ENCODE measurements at places on chromosomes 13 and 19. TPM values are rescaled to one million over a fixed set of nuclear protein-coding genes. Genes with fewer than 3 reads are reported as not detected.

Gene MBD3
- total RNA-seq: 143 TPM

Gene KASH5
- total RNA-seq: not detected

Gene CRYL1
- 13.1 TPM for total RNA-seq

Gene EFNA2
- total RNA-seq: not detected

Gene LILRB3
- 38.2 TPM for total RNA-seq

Gene ZNF426
- 24.6 TPM for total RNA-seq

Gene RDH8
- not detected for total RNA-seq

Gene CFAP97D2
- not detected for total RNA-seq

GRCh38 chr19:5282901-5283300 is 57.7 kb downstream of the PTPRS start:
- no peak for DNase-seq
- peaks cover 3% of the 10 kb centered on the region for H3K4me1 ChIP-seq
- H3K4me3 ChIP-seq: no peak overlapping the region
- H3K27me3 ChIP-seq: no peaks in the 10 kb centered on the region

DNA sequence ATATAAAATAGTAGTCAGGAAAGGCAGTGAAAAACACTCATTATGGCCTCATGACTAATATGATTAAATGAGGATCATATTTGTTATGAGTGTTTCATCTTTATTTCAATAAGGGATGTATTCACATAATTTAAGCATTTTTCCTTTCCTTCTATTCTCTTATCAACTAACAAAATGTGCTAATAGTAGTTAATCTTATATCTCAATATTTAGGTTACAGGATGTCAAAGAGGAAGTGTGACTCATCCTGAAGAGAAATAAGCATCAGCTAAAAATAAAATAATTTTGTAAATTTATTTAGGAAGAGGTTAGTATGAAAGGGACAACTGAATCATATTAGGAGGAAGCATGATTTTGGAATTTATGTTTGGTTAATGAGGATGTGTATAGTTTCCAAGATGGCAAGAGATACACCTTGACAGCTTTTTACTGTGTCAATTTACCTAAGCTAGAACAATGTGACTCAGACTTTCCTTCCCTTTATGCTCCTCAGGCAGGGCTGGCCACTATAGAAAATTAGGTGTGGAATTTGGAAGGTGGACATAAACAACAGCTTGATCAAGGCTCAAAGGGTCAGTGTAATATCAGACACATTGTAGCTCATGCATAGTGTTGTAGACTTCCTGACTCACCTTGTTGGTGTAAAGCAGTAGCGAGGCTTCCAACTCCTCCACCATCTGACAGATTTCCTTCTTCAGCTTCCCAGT is 172.7 kb downstream of the SLITRK1 start:
- H3K4me1 ChIP-seq: no peaks in the 10 kb centered on the region
- H3K27ac ChIP-seq: no peak overlapping the region
- no peaks in the 10 kb centered on the region for H3K27me3 ChIP-seq

DNA sequence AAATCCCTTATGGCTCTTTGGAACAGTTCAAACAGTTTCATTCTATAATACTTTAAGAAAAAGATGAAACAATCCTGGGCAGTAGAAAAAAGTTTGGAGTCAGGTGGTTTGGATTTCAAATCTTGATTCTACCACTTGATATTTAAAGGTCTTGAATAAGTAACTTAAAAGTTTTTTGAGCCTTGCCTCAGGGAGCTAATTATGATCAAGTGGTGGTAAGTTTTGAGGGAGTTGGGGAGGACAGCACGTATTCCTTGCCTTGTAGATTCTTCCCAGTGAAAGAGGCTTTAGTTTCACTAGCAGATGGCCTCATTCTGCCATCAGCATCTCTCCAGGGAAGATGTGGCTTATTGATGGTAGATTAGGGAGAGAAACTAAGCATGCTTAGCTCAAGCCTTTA is 168.4 kb upstream of the CSNK1A1L start:
- H3K4me1 ChIP-seq: no peaks in the 10 kb centered on the region
- no peak overlapping the region for H3K27ac ChIP-seq
- no peaks in the 10 kb centered on the region for H3K36me3 ChIP-seq
- H3K27me3 ChIP-seq: no peaks in the 10 kb centered on the region
- no peak for DNase-seq
- no peak overlapping the region for H3K4me3 ChIP-seq

DNA sequence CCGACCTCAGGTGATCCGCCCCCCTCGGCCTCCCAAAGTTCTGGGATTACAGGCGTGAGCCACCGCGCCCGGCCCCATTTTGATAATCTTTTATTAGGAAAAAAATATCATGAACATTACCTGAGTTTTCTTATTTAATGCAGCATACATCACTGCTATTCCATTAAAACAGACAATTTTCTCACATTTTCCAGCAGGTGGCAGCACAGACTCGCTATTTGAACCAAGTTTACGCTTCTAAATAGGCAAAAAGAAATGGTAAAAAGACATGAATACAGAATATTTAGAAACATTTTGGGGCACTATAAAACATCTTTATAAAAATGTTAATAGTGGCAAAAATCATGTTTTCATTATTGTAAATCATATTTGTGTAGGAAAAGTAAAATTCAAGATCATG is 903.1 kb downstream of the SLITRK6 start:
- no peak overlapping the region for H3K27ac ChIP-seq
- H3K36me3 ChIP-seq: no peaks in the 10 kb centered on the region
- no peaks in the 10 kb centered on the region for H3K27me3 ChIP-seq
- H3K4me1 ChIP-seq: no peaks in the 10 kb centered on the region

- no peak overlapping the region for H3K27ac ChIP-seq
- H3K4me3 ChIP-seq: no peak overlapping the region
- H3K36me3 ChIP-seq: no peaks in the 10 kb centered on the region
- no peaks in the 10 kb centered on the region for H3K27me3 ChIP-seq
- no peak for DNase-seq
Observed at GRCh38 chr13:83057119-83057518, 825.2 kb downstream of the SLITRK1 start.

GRCh38 chr19:11949201-11949600 is 15.6 kb upstream of the ZNF763 start:
- peaks cover 54% of the 10 kb centered on the region for H3K36me3 ChIP-seq
- no peak overlapping the region for H3K27ac ChIP-seq
- H3K4me3 ChIP-seq: no peak overlapping the region

DNA sequence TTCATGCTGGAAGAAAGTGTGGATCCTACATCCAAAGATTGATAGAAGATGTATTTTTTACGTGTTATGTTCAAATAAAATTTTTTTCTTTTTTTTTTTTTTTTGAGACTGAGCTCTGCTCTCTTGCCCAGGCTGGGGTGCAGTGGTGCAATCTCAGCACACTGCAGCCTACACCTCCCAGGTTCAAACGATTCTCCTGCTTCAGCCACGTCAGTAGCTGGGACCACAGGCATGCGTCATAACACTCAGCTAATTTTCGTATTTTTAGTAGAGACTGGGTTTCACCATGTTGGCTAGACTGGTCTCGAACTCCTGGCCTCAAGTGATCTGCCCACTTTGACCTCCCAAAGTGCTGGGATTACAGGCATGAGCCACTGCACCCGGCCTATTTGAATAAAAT is 65.7 kb downstream of the KLF12 start:
- H3K27ac ChIP-seq: no peak overlapping the region
- H3K36me3 ChIP-seq: no peaks in the 10 kb centered on the region
- no peaks in the 10 kb centered on the region for H3K27me3 ChIP-seq
- H3K4me1 ChIP-seq: peaks cover 26% of the 10 kb centered on the region
- H3K4me3 ChIP-seq: no peak overlapping the region

- H3K4me3 ChIP-seq: no peak overlapping the region
- no peak overlapping the region for H3K27ac ChIP-seq
- no peaks in the 10 kb centered on the region for H3K27me3 ChIP-seq
- DNase-seq: no peak
- H3K36me3 ChIP-seq: peaks cover 33% of the 10 kb centered on the region
Observed at GRCh38 chr19:42199440-42200115, 17.9 kb downstream of the DEDD2 start.

- H3K4me3 ChIP-seq: no peak overlapping the region
- DNase-seq: no peak
- no peak overlapping the region for H3K27ac ChIP-seq
Observed at GRCh38 chr13:85536706-85537105, 262.5 kb downstream of the SLITRK6 start.

DNA sequence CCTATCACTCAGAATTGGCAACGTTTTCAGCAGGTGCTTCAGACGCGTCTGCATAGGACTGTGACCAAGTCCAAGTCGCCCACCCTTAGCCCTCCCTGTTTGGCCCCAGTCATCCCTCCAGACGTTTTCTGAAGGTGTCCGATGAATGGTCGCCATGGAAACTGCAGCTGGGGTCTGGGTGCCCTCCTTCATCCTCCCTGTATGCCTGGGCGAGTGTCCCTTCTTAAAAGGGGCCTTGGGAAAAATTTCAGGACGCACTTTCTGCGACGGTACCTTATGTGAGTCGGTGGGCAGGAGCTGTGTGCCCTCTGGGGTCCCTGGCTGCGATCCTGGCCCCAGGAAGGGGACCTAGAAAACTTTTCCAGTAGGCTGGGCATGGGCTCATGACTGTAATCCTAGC is 25.1 kb downstream of the MAN2B1 start:
- no peak overlapping the region for H3K4me3 ChIP-seq
- no peaks in the 10 kb centered on the region for H3K36me3 ChIP-seq
- no peak for DNase-seq

Measured in ascending aorta (tissue), 2 donors.